ENCODE measurements at places on chromosomes 7 and 10.

GRCh38 chr7:99000904-99001465, 122.7 kb downstream of the TRRAP start:
- no peak for DNase-seq

DNA sequence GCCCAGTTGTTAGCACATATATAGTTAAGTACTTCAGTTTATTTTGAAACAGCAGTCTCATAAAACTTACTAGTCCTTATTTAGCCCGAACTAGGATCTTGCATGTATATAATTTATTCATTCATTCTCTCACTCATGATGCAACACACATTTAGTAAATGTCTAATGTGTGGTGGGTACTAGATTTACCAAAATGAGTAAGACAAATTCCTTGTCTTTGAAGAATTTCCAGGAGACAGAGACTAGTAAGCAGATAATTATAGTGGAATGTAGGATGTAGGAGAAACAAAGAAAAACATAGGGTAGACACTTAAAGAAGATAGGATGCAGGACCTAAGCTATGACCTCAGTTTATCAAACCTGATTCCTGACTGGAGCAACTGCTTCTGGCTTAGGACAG, 120.2 kb upstream of the AMPH start:
- no peak for DNase-seq

- DNase-seq = no peak
Measured at GRCh38 chr7:64619705-64620104, 46.2 kb upstream of the ZNF107 start.

DNA sequence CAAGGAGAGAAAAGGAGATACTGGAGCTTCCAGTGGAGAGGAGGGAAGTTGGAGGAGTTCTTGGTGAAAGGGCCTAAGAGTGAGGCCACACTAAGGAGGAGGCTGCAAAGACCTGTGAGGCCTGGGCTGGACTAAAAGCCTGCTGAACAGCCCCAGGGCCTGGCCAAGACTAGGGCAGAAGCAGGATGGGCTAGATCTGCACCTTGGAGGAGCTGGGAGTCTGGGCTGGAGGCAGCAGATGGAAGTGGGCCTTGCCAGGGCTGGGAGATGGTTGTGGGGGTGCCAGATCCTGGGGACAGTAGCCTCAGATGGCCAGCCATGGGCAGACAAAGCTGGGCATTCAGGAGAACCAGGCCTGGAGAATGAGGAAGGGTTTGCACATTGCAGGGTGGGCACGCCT, 6.5 kb upstream of the PURB start:
- no peak for DNase-seq

GRCh38 chr10:99172128-99172738, 63.4 kb downstream of the HPSE2 start:
- peak; percentile 21 for DNase-seq

DNA sequence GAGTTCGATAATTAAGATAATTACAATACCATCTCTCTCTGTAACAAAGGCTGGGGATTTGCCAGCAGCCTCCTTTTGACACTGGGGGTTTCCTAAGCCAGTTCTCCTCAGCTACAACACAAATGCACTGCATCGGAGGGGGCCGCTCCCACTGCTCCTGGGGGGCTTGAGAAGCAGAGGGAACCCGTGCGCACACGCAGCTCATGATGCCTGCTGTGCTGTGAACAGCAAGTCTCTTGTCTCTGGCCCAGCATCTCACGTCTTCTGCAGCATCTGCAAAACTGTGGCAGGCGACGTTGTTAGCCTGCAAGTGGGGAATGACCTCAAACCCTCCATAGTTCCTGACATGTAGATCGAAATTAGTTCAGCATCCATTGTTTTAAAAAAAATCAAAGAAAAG, 5.5 kb downstream of the VIPR2 start:
- DNase-seq = no peak

DNA sequence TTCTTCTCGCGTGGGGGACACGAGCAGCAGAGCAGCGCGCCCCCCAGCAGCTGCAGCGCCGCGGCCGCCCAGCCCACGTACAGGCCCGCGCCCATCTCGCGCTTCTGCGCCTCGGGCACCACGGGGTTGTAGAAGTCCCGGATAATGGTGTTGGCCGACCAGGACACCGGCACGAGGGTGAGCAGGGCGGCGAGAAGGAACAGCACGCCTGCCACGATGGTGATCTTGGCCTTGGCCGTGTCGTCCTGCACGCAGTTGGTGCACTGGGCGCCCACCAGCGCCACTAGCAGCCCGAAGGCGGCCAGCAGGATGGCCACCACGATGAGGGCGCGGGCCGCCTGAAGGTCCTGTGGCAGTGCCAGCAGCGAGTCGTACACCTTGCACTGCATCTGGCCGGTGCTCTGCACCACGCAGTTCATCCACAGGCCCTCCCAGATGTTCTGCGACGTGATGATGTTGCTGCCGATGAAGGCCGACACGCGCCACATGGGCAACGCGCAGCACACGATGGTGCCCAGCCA, 529 bp downstream of the CLDN3 start:
- no peak for DNase-seq

DNA sequence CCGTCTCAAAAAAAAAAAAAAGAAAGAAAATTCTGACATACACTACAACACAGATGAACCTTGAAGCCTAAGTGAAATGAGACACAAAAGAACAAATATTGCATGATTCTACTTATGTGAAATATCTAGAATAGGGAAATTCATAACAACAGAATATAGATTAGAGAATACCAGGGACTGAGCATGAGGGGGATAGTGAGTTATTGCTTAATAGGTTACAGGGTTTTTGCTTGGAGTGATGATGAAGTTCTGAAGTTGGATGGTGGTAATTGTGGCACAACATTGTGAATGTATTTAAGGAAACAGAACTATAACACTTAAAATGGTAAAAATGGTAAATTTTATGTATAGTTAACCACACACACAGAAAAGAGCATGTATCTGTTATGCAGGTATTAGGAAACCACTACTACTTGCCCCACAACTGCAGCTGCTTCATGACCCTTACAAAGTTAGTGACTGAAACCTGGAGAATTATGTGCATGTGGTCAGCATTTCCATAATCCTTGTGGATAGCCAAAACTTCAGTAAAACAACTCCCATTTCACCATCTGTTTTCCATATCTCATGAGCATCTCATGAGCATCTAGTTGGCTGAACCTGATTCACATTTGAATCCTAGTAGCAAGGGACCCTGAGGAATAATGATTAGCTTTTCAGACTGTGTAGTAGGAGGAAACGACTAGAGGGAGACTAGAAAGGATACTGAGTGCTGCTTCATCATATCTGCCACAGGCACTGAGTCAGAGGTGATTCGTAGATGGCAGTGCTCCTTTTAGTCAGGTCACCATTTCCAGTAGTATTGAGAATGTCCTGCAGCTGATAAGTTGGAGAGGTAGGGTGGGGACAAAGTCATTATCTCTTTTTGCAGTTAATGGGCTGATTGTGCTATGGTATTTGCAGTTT, 26.3 kb downstream of the SAMD8 start:
- peak; percentile 57 for DNase-seq

DNA sequence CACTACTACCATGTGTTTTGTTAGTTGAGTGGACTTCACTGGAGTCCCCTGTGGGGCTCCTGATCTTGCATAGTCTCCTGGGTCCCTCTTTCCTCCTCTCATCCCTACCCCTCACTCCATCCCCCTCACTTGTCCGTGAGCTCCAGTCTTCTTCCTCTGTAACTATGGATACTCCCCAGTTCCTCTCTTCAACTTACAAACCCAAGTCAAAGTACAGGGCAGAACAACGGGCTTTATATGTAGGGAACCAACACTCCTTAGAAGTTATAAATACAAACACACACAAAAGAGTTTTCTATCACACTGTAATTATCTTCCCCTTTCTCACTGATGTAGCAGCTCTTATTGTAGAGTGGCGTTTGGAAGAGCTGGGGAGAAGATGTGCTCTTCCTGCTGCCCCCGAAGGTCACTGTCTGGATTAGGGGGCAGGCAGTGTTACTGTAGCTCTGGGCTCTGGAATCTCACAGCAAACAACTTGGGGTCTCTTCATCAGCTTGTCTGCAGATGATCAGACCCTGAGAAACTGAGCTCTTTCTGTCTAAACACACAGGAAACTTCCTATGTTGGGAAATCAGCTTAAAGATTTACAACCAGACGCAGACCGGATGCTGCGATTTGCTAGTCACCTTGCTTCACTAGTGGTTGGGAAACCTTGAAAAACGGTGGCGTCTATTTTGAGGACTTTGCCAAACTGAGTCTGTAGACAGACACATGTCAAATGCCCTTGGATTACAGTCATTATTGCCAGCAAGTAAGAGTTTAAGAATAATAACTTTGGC, 13.6 kb downstream of the SNX10 start:
- DNase-seq = peak; percentile 90

GRCh38 chr7:37973915-37974314, 53.5 kb downstream of the EPDR1 start:
- no peak for DNase-seq

GRCh38 chr7:148232784-148233183, 357.8 kb upstream of the C7orf33 start:
- no peak for DNase-seq

DNA sequence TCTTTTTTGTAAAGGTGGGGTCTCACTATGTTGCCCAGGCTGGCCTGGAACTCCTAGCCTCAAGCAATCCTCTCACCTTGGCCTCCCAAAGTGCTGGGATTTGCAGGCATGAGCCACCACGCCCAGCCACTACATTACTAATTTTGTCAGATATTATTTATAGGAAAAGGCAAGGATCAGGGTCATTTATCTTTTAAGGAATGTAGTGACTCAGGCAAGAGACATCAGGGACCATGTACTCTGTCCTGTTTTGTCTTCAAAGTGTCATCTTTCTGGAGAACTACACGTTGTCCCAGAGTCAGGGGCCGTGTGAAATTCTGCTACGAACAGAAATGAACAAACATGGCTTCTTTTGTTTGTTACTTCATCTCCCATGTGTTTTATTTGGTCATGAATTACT, 105.3 kb downstream of the NPTX2 start:
- no peak for DNase-seq

GRCh38 chr10:49177391-49178355, 10.5 kb downstream of the TMEM273 start:
- DNase-seq = peak; percentile 97

DNA sequence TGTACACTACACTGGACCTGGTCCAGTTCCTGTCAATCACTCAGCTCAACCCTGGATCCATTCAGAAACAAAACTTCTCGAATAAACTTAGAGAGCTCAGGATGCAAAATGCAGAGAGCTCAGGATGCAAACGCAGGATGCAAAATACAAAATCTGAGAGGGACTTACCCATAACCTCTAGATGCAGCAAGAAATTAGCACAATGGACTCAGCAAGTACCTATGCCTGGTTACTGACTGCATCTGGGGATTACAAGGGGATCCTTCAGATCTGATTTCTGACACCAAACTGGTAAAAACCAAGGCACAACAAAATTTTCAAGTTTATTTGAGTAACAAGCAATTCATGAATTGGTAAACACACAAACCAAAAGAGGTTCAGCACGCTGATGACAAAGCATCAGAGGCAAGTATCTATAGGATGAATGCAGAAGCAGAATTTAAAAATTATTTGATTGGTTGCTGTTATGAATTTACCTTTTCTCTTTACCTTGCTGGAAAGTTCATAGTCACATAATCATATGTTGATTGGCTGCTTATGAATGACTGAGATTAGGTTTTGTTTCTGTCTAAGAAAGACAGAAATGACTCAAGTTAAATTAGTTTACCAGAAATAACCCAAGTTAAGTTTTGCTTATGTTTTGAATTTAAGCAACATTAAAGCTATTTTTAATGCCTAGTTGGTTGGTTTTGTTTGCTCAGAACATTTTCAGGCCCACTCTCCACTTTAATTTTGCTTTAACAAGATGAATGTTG, 11.4 kb downstream of the GIMAP6 start:
- DNase-seq = no peak

- DNase-seq = peak; percentile 3
Measured at GRCh38 chr10:74967911-74968666, 141.7 kb downstream of the KAT6B start.

- peak; percentile 77 for DNase-seq
Measured at GRCh38 chr7:142557971-142558582, 191.2 kb upstream of the PRSS1 start.

- DNase-seq = no peak
Measured at GRCh38 chr7:142539901-142540300, 209.4 kb upstream of the PRSS1 start.

GRCh38 chr10:14459665-14460064, 128.9 kb upstream of the FRMD4A start:
- DNase-seq = no peak

All from suppressor macrophage treated with lipopolysaccharide for 4 hours (primary cell).